ENCODE measurements at places on chromosomes 7 and 10.

DNA sequence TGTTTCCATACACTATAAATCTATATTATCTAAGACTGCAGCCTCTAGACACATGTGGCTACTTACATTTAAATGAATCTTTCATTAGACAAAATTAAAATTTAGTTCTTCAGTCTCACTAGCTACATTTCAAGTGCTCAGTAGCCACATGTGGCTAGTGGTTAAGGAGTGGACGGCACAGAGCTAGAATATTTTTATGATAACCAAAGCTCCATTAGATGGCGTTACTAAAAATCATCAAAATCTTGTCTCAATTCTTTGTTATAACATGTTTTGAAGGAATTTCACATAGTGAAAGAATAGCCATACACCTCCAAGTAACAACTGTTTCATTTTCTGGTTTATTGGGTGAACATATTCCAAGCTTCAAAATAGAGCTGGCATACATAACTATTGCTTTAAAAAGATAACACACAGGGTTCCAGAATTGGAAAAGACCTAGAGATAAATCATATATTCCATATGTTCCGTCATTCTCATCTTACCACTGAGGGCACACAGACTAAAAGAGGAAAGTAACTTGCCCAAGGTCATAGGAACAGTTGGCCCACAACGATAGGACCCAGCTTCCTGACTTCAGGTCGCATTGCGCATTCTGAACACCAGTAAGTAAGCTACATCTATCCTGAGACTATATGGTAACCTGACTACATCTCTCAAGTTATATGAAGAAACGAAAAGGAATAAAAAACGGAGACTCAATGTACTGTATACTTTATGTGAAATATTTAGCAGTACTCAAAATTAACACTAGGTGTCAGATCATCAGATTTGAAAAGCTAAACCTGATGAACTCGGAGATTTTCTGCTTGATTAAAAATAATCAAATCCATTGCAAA, 66.6 kb downstream of the CAV1 start:
- DNase-seq: no peak

DNA sequence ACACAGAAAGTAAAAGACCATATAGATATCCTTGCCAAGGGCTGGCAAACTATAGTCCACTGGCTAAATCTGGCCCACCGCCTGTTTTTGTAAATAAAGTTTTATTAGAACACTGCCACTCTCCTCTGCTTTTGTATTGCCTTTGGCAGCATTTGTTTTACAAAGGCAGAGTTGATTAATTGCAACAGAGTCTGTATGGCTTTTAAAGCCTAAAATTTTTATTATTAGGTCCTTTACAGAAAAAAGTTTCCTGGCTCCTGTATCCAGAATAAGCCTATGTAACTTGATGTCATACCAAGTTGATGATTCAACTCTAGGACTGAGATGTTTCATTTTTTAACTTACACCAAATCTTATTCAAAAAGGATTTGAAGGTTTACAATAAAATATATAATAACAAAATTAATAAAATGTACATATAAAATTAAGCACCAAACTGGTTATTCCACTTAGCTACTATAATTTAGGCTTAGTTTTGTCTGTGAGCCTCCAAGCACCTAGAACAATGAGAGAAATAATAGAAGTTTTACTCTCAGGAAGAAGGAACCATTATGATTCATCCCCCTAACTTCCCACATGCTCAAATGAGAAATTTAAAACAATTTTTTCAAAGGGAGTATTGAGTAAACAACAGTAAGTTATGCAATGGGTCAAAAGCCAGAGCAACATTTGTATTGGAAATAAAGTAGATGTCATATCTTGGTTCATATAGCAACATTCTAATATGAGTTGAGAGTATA, 31.9 kb downstream of the CPED1 start:
- DNase-seq: no peak

GRCh38 chr10:2953495-2953894, 113.9 kb upstream of the PFKP start:
- no peak for DNase-seq

DNA sequence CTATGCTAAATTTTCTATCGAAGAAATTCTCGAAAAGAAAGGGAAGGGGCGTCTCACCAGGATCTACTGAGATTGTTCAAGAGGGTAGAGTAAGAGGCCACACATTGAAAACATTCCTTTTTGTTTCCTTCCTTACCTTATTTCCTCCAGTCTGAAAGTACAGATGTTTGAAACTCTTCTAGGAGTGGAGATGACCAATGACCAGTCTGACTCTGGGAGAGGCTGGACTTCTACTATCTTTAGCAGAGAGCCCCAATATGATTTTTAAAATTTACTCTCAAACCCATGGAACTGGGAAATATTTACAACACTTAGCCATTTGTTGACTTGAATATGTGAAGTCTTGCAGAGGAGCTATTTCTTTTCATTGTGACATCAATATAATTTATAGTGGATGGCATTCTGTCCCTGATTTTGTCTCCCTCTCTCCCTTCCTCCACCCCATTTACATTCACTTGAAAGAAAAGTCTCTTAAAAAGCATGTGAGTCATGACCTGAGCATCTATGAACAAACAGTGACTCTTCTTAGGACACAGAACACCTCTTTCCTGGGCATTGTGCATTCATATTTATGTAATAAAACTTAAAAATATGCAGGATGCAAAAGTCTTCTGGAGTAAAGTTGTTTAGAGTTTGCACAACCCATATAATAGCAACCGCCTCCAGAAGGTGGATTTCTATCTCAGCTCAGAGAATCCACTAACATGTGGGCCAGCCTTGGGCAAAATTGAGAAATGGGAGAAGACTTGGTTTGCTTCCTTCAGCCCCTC, 31.2 kb upstream of the BMPER start:
- no peak for DNase-seq

- no peak for DNase-seq
These were observed 359.4 kb downstream of the AUTS2 start for GRCh38 chr7:69957661-69958060.

DNA sequence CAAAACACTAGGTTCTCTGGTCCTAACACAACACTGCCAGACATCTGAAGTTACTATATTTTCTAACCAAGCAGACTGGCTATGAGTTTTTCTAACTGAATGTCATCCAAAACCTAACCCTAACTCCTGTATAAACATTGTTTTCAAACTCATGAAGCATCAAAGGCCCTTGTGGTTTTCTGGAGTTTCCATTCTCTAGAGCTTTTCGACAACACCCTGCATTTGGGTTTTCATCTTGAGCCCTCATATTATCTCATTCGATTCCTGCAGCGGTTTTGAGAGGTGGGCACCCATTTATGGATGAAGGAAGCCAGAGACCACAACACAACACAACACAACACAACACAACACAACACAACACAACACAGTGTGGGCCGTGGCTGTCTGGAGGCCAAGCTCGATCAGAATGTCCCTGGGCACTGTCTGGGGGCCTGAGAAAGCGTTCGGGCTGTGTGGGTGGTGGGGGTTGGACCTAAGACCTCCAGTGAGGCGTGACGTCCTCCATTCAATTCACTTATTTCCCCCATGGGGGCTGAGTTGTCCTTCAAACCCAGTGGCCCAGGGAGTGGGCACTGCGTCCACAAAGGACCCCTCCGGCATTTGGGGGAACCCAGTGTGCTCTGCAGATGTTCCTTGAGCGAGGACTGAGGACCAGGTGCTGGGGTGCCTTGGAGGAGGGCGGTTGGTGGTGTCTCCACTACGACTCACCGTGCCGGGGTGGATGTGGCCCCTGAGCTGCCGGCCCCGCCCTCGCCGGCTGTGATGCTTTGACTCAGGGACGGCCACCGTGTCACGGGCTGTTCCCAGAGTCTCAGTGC, 490.4 kb downstream of the DNAJB6 start:
- no peak for DNase-seq

DNA sequence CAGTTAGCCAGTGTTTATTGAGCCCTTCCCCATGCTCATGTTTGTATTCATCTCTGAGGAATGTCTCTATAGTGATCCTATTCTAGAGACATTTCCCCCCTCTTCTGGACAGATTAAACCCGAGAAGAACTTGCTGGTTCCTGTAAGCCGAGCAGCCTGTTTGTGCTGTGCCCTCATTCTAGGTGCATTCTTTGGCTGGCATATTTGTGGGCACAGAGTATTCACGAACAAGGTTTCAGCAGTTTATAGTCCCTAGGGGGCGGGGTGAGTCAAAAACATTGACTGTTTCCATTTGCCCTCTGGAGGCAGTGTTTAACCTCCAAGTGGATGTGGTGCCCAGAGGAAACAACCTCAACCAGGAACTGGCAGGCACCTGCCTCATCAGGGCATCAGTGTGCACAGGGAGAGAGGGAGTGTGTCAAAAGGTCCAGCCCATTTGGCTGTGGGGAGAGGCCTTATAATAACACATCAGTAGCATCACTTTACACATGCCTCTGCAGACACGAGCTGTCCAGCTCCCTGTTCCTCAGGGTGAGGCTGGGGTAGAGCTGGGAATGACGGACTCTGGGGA, 273.3 kb upstream of the LRGUK start:
- no peak for DNase-seq

- DNase-seq: no peak
These were observed 47.5 kb downstream of the WIPF3 start for GRCh38 chr7:29853789-29854188.

DNA sequence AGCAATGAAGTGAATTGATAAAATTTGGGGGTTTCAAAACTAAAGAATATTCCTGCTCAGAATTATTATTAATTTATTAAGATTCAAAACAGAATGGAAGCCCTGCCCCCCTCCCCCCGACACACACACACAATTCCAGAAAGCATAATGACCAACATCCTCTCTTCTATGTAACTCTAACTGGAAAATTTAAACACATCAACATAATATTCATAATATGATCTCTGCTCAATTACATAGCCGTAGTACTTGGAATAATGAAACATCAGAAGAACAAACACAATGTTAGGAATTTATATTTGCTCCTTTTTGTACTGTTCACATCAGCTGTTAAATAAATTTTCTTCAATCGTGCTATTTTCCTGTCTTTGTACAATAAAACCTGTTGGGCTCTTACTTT, 20.8 kb downstream of the PCLO start:
- no peak for DNase-seq

- DNase-seq: no peak
These were observed 61.2 kb downstream of the NEURL1 start for GRCh38 chr10:103554488-103555324.

GRCh38 chr7:80841423-80841955, 77.4 kb downstream of the SEMA3C start:
- no peak for DNase-seq

- DNase-seq: no peak
These were observed 14.5 kb downstream of the CAPZA2 start for GRCh38 chr7:116876664-116877442.

DNA sequence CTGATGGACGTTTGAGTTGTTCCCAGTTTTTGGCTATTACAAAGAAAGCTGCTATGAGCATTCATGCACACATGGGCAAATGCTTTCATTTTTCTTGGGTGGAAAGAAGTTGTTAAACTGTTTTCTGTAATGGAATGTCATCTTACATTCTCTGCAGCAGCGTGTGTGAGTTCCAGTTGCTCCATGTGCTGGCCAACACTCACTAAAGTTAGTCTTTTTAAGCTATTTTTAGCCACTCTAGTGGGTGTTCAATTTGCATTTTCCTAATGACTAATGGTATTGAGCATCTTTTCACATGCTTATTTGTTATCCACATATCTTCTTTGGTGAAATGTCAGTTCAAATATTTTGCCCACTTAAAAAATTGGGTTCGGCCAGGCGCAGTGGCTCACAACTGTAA, 82.8 kb upstream of the COL13A1 start:
- DNase-seq: no peak

DNA sequence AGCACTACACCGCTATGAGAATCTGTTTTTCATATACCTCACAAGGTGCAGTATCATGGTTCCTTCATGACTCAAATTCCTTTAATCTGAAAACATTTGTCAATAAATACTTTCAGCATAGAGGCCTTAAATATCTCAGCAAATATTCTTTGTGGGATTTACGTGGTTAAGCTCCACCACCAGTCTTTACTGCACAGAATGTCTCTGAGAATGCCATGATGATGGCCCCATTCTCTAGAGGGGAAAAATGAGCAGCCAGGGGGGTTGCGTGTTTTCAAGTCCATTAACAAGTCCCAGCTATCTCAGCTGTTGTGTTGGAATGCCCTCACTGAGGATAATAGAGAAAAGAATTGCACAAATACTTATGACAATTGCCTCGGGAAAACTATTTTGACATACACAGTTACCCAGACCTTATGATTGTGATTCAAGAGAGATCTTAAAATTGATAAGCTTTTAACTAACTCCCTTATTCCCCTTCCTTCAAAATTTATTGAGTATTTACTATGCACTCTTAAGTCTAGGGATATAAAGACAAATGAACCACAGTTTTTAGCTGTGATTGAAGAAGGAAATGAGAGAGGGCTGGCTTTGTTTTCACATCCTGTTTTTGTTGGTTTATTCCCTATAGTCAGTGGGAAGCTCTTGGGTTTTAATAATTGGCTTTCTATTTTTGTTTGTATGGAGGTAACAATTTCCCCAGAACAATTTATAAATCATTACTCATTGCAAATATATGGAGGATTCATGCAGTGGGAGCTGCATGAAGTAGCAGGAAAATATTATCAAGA, 176.5 kb upstream of the VWC2 start:
- no peak for DNase-seq

DNA sequence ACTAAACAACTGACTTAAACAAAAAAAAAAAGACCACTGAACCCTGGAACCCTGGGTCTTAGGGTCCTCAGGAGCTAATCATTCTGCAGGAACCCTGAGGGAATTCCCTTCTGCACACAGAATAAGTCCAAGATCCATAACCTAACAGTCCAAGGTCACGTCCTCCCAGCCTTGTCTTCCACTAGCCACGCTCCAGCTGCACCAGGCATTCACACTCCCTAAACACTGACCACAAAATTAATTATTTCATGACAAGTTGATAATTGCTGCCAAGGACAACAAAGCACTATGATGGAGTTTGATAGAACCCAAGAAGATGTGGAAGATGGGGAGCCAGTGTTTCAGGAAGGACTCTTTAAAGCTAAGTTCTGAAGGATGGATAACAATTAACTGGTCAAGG, 130.6 kb downstream of the SH3PXD2A start:
- DNase-seq: no peak

DNA sequence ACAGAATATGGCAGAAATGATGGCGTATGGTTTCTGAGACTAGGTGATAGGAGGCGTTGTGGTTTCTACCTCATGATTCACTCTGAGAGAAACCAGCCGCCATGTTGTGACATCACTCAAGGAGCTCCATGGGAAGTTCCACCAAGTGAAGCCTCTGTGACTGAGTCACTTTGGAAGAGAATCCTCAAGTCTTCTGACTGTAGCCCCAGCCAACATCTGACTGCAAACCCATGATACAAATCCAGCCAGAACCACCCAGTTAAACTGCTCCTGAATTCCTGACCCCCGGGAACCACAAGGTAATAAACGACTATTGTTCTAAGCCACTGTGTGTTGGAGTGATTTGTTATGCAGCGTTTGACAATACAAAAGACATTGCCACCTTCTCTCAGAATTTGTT, 91.1 kb upstream of the CARD11 start:
- DNase-seq: no peak

DNA sequence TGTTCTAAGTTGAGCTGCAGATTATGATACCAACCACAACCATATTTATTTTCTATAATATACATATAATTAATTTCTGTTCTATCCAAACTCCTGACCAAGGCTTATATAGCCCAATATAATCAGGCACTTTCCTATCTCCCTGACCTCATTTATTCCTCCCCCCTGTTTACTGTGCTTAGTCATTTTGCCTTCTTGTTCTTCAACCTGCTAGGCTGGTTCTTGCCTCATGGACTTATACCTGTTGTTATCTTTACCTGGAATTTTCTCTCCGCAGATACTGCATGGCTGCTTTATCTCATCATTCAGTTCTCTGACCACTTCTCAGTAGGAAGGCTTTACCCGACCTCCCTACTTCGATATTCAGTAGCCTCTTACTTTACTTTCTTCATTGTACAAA, 24.9 kb upstream of the FAM3C start:
- no peak for DNase-seq
